ENCODE measurements at places on chromosomes 6 and 20.

- DNase-seq = no peak
These were observed 244.7 kb downstream of the PTPRK start for GRCh38 chr6:128275681-128276080.

- no peak for DNase-seq
These were observed 153.0 kb downstream of the PTPRK start for GRCh38 chr6:128367437-128367836.

- DNase-seq = no peak
These were observed 128.6 kb upstream of the SLC22A23 start for GRCh38 chr6:3585320-3585935.

- DNase-seq = no peak
These were observed 862.0 kb downstream of the PHF3 start for GRCh38 chr6:64497634-64498033.

DNA sequence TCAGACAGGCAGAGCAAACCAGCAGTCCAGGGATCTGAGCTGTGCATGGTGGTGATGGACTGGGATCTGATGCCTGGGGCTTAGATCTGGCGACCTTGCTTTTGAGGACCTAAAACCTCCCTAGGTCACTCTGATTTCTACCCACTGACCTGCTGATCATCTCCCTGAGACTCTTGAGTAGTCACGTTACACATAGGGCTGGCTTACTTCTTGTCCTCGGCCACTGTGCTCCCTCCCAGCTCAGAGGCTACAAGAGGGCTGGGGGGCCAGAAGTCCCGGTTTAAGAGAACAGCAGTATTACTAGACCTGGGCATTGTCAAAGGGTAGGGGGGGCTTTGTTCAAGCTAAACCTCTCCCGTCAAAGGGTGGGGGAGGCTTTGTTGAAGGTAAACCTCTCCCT lies 5.5 kb downstream of the DYNLT1 start:
- no peak for DNase-seq

DNA sequence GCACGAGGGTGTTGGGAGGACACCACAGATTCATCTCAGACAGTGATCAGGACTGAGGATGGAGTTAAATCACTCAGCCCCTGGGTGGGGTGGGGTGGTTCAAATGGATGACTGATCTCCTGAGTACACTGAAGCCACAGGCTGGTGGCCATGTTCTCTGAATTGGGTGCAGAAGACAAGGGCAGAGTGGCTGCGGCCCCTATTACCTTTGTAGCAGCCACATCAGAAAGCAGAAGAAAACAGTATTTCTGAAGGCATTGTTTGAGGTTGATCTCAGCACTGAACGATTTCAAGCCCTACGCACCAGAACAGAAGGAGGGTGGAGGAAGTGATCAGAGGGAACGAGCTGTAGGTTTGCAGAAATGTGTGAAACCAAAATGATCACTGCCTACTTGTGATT lies 71.6 kb downstream of the SH3BGRL2 start:
- DNase-seq = no peak

GRCh38 chr6:94227741-94228140 lies 808.4 kb upstream of the EPHA7 start:
- no peak for DNase-seq

- no peak for DNase-seq
These were observed 51.9 kb upstream of the SLC22A16 start for GRCh38 chr6:110528101-110528929.

DNA sequence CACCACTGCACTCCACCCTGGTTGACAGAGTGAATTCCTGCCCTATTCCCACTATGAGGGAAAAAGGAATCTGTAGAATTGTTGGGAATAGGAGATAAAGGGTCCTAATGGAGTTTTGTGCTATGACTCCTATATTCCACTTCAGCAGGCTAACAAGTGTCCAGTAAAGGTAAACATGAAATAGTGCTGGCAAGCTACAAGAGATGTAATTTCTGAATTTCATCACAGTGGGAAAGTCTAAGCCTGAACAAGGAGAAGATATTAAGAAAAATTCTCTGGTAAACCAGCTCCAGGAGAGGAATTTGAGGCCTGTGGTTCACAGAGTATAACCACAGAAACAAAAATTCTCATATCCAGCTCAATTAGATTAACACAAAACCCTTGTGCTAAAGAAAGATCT lies 10.3 kb upstream of the C6orf58 start:
- no peak for DNase-seq

DNA sequence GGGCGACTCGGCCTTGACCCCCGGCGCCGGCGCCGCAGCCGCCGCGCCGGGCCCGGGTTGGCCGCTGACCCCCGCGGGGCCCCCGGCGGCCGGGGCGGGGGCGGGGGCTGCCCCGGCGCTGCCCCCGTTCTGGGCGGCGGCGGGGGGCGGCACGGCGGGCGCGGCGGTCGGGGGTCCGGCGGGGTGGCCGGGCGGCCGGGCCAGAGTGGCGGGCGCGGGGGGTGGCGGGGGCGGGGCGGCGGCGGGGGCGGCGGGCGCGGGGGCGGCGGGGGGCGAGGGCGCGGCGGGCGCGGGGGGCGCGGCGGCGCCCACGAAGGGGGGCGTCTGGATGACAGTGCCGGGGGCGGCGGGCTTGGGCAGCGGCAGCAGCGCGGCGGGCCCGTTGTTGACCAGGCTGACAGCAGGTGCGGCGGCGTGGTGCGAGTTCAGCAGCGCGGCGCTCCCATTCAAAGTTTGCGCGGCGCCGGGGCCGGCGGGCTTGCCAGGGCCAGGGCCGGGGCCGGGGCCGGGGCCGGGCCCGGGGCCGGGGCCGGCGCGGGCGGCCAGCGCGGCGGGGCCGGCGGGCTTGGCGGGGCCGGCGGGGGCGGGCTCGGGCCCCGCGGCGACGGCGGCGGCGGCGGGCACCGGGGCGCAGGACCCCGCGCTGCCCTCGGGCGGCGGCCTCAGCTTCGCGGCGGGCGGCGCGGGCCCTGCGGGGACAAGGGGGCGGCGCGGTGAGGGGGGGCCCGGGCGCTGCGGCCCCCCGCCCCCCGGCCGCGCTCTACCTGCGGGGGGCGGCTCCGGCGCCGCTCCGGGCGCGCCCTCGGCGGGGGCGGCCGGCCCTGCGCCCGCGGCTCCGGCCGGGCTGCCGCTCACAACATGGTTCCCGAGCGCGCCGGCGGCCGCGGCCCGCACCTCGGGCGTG lies 659 bp downstream of the TAF4 start:
- no peak for DNase-seq

DNA sequence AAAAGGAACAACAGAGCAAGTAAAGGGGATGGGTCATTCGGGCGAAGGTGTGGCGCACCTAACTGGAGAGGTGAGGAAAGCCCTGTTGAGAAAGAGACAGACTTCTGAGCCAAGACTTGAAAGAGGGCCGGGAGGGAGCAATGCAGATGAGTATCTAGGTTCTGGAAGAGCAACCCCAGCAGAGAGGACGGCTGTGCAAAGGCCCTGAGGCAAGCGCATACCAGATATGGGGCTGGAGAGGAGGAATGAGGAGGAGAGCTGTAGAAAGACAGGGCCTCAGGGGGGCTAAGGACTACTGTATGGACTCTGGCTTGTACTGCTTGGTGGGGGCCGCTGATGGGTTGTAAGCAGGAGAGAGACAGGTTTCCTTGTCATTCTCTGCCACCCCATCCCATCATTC lies 21.9 kb downstream of the TRERF1 start:
- DNase-seq = no peak

DNA sequence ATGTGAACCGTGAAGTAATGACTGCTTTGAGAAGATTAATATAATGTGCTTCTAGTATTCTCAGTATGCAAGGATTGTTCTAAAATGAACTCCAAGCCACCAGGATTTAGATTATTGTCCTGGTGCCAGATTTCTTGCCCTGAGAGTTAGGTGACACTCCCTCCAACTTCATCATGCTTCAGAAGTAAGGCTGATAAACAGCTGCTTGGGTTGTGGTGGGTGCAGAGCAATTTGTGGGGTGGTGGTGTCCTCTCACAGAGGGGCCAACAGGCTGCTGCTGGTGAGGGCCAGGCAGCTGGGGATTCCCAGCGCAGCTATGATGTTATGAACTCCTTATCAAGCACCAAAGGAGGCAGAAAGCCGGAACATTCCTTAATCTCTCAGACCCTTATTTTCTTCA lies 114.6 kb downstream of the MCHR2 start:
- DNase-seq = no peak

- no peak for DNase-seq
These were observed 16.0 kb downstream of the MARCKS start for GRCh38 chr6:113873043-113873667.

DNA sequence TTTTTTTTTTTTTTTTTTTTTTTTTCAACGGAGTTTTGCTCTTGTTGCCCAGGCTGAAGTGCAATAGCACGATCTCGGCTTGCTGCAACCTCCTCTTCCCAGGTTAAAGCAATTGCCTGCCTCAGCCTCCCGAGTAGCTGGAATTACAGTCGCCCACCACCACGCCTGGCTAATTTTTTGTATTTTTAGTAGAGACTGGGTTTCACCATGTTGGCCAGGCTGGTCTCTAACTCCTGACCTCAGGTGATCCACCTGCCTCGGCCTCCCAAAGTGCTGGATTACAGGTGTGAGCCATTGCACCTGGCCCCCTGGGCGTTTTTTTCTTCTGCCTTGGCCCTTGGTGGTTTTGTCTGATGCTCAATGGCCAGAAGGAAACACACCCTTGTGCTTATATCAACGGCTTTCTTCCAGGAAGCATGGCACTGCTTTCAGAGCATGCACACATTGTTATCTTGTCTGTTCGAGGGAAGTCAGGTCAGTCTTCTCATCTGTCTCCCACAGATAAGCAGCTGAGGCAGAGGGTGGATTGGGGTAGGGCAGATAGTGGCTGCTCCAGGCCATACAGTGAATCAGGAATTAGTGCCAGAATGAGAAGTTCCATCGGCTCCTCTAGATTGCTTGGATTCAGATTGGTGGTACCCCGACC lies 203.1 kb downstream of the TSHZ2 start:
- no peak for DNase-seq

DNA sequence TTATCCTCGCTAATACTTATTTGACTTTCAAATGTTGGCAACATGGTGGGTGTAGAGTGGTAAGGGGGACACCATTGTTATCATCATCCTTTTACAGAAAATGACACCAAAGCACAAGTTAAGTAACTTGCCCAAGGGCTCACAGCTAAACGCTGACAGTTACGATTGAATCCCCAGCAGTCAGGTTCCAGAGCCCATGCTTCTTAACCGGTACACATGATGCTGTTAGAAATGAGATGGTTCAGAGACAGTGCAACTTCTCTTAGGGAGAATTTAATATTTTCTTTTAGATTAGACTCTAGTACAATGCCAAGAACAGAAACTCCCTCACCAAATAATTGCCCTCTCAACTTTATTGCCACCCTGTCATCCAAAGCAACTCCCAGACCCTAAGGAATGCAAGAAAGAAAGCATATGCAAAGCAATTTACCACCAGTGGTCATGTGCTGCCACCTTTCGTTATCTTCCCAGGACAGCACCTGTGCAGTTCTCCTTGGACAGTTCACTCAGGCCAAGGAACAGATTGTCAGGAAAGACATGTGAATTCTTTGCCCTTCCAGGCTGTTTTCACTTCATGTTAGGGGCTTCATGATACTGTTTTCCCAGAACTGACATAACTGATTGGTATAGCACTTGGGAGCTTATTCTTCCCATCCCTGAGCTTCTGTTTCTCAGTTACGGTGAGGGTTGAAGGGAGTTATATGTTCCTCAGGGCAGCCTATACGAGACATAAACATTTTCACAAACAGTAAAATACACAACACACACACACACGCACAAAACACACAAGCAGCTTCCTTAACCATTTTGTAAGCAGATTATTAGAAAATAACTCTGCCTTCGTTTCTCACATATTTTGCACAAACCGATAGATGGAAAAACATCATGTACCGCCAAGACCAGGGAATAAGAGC lies 5.1 kb downstream of the HLA-DMA start:
- DNase-seq = no peak

GRCh38 chr6:142225552-142225951 lies 76.3 kb upstream of the ADGRG6 start:
- no peak for DNase-seq

DNA sequence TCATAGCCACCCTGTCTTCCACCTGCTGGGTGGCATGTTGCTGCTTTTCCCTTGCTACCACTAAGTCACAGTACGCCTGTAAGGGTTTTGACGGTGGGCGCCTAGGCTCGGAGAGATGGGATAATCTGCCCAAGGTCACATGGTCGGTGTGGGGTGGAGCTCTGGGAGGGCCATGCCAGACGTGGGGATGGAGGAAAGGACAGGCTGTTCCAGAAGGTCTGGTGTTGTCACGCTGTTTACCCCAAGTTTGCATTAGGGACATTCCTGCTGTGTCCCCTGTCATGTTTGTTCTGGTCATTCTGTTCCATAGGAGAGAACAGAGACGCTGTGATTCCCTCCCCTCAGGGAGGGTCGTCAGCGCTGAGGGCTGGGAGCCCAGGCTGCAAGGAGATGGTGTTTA lies 16.1 kb downstream of the IP6K3 start:
- DNase-seq = no peak

GRCh38 chr6:116190550-116190949 lies 63.3 kb downstream of the TSPYL4 start:
- no peak for DNase-seq

GRCh38 chr20:59725476-59726280 lies 121.3 kb downstream of the PHACTR3 start:
- DNase-seq = no peak

GRCh38 chr20:35629427-35630145 lies 14.0 kb downstream of the SPAG4 start:
- DNase-seq = no peak

GRCh38 chr6:150891888-150892485 lies 26.5 kb downstream of the MTHFD1L start:
- peak; percentile 28 for DNase-seq

- no peak for DNase-seq
These were observed 61.0 kb downstream of the CEP162 start for GRCh38 chr6:84166395-84166794.

- DNase-seq = no peak
These were observed 61.1 kb upstream of the SLC22A16 start for GRCh38 chr6:110537208-110538123.

Measured in stimulated activated CD4-positive, alpha-beta T cell treated with anti-CD3 and anti-CD28 coated beads, Interleukin-15, amount 100 ng/mL, for 1 hour (primary cell).